ENCODE measurements at places on chromosomes 6 and 20.
A peak's percentile ranks its signal among the peaks of the same experiment; 100 is the strongest.

GRCh38 chr6:25169961-25170360, 109.2 kb upstream of the CARMIL1 start:
- DNase-seq, result no peak

DNA sequence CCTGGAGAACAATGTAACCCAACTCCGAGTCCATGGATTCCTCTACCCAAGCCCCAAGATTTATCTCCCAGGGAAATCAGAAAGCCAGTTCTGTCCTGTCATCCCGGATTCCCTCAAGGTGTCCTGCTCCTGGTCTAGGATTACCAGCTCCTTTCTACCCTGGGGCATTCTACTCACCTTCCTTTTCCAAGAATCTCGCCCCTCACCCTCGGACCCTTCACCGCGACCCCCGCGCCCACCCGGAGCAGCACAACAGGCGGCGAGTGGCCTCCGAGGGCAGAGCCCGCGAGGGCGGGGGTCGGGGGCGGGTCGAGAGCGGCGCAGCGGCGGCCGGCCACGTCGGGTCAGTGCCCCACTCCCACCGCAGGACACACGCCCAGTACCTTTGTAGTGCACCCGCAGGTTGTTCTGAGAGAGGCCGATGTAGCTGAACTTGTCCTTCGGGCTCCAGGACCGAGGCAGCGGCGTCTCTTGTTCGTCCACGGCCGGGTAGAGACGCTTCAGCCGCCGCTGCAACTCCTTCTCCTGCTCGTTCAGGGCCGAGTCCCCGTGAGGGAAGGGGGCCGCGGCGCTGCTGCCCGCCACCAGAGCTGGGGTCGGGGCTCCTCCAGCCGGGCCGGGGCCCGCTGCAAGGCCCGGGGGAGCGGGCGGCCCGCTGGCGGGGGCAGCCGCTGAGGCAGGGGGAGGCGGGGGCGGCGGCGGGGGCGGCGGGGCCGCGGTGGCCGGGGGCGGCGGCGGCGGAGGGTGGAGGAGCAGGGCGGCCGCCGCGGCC, 897 bp downstream of the RANBP9 start:
- no peak for DNase-seq

- peak; percentile 18 for DNase-seq
Measured at GRCh38 chr20:14334306-14334930, 3.0 kb downstream of the FLRT3 start.

- no peak for DNase-seq
Measured at GRCh38 chr20:33553516-33553915, 63.6 kb downstream of the CBFA2T2 start.

DNA sequence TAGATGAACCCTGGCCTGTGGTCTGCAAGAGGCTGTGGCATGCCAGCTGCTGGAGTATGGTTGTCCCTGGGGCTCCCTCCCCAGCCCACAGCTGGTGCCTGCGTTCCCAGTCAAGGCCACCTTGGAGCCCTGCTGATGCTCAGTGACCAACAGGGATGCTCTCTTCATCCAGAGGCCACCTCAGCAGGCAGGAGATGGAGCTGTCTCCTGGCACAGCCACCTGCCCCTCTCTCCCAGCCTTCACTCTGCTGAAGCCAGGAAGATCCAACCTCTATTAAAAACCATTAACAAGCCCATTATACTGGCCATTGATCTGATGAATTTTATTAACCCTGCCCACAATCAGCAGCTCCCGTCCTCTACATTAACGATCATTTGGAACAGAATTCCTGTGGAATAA, 40.4 kb downstream of the ADTRP start:
- DNase-seq, result no peak

DNA sequence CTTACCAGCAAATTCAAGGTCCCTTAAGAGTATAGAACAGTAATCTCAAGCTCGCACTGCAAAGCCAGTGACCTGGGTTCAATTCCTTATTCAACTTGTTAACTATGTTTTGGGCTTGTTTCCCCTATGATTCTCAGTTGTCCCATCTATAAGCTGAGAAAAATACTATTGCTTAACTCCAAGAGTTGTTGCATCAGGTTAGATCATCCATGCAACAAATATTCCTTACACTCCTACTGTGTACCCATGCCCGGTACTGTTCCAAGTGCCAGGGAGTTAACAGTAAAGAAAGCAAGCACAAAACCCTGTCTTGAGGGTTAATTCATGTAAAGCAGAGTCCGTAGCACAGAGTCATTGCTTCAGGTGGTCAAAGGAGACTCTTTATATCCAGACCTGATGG, 247.3 kb downstream of the MAFB start:
- DNase-seq, result no peak

- DNase-seq, result no peak
Measured at GRCh38 chr20:21693322-21693721, 12.1 kb upstream of the PAX1 start.

GRCh38 chr6:52127957-52128356, 40.5 kb upstream of the PKHD1 start:
- no peak for DNase-seq

DNA sequence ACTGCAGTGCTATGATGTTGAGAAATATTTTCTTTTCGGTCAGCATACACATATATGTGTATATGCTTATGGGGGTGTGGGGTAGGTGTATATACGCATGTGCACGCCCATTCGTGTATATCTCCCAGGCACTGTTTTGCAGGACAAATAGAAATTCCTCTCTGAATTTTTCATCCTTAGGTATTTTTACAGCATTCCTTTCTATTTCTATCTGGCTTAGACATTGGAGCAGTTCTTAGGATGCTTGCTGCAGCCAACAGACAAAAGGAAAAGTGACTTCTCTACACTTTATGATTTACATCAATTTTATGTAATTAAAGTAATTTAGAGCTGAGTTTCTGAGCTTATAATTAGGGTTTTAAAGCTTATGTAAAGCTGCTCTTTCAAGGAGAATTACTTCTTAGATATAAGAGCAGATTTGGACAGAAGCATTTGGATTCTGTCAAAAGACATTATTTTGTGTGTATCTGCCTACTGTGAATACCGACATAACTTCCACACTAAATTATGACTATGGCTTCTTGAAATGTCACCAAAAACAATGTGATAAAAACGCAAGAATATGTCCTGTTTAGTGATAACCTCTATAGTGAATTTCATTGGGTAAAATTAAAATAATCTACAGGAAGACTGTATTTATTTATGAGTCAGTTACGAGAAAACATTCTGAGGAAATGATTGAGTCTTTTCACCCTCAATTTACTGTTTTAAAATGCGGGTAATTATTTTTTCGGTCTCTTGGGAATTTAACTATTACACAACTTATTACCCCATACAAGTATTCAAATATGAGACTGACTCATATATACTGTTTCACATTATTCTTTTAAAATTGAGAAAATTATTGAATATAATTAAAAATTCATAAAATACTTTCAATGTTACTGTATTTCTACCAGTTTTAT, 21.3 kb upstream of the CEP43 start:
- DNase-seq, result no peak

GRCh38 chr6:168130697-168131371, 51.8 kb upstream of the FRMD1 start:
- DNase-seq, result no peak

DNA sequence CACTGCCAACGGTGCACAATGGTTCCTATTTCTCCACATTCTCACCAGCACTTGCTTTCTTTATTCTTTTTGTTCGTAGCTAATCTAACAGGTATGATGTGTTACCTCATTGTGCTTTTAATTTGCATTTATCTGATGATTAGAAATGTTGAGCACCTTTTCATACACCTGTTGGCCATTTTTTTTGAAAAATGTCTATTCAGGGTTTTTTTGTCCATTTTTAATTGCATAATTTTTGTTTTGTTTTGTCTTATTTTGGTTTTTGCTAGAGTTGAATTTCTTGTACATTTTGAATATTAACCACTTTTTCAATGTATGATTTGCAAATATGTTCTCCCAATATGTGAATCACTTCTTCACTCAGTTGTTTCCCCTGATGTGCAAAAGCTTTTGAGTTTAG, 150.6 kb downstream of the TENT5A start:
- DNase-seq, result no peak

GRCh38 chr6:47476781-47477496, 650 bp upstream of the CD2AP start:
- no peak for DNase-seq

GRCh38 chr6:35942355-35942754, 21.5 kb upstream of the SRPK1 start:
- no peak for DNase-seq

GRCh38 chr6:14882394-14883026, 363.4 kb upstream of the JARID2 start:
- DNase-seq, result no peak

- DNase-seq, result no peak
Measured at GRCh38 chr6:5992551-5993225, 14.0 kb downstream of the NRN1 start.

DNA sequence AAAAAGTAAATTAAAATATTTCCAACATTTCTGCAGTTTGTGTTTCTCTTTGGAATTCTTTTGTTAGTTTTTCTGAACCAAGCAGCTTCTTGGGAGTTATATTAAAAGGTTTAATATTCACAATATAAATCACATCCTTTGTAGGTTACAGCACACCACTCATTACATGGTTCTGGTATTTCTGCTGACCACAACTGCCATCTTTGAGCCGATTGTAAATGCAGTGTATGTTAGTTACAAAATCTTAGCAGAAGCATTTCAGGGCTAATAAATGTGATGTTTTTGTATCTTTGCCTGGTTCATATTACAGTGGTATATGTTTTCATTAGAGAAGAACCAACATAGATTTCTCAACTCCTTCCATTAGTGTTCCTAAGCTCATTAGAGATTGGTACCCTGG, 19.1 kb upstream of the TSHZ2 start:
- DNase-seq, result no peak

DNA sequence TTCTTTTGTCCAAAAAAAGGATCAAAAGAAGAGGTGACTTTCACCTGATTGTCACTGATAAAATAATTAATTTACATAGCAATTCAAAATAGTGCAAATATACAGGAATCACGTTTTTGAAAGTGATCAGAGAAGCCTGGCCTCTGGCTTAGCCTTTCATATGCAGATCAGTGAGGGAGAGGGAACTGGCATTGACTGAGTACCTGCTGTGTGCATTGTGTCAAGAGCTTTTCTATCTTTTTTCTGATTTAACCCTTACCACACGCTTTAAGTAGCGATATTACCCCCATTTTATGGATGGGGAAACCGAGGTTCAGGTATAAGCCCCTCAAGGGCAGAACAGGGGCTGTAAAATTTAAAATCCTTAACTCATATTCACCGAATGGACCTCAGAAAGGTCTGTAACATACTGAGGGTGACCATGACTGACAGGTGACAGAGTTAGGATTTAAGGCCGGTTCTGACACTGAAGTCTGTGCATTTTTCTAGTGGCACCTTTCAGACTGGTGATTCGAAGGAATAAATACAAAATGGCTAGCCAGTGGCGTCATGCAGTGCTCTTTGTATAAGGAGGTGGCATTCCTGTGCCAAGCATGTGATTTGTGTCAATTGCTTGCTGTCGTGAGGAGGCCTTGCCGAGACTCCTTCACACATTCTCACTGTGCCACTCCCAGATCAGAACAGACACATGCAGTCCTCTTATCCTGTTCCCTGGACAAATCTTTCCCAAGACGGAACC, 310.2 kb downstream of the TSHZ2 start:
- no peak for DNase-seq

DNA sequence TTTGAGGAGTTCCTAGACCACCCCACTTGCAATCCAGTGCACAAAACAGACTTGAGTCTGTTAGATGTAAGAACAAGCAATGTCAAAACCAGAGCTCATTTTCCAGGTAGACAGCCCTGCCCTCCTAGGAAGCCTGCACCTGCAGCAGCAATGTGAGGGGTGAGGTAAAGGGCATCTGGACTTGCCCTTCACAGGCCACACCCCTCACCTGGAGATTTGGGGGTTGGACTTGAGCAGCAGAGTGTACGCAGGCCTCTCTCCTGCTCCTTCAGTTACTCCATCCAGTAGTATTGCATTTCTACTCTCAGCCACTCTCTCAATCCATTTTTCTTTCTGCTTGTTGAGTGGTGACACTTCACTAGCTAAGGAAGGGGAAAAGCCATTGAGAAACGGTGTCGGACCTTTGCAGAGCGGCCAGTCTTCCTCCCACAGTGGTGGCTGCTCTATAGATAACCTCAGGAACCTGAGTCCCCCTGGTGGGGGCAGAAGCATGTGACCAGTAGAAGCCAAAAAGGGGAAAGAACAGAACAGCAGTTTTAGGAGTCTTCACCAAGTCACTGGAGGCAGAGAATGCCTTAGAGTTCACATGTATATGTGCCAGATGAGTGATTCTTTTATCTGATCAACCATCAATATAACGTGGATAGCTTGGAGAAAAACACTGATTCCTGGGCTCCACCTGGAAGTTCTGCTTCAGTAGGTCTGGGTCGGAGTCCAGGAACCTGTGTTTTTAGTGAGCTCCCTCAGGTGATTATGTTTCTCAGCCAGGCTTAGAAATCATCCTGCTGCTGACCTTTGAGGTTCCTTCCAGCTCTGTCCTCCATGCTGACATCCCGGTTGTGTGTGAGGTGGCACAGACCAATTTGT, 28.0 kb downstream of the ARFGEF2 start:
- DNase-seq, result no peak

DNA sequence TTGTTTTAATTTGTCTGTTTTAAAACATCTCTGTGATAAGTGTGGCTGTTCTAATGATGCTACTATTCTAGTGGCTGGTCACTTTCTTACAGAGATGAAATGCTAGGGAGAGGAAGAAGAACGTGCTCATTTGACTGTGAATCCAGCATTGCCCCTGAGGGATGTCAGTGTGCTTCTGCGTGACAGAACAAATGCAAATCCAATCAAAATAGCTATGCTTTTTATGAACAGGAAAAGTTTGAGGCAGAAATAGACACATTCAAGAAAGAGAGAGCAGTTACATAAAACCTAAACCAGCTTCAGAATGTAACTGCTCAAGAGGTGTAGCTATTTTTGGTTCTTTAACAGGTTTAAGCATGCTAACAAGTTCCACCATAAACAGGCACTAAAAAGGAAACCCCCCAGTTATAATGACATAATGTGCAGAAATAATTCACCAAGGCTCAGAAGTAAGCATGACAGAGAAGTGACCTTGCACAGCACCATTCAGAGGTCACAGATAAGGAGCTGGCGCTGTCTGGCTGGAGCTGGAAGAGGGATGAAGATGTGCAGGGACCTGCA, 385.3 kb downstream of the EPM2A start:
- no peak for DNase-seq

DNA sequence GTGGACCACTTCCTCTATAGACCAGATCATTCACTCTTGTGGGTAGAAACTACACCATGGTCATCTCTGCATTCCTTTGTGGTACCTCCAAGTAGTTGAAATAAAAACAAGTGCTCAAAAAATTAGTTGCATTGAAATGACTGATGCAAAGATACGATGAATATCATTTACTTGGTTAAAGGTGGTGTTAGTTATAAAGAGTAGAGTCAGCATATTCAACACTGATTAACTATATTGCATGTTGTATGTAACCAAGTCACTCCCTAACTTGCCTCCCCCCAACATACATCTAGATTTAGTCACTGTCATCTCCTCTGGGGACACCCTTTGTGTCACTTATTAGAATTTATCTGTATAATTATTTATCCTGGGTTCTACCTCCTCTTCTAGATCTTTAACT, 77.7 kb downstream of the SHLD1 start:
- DNase-seq, result no peak

GRCh38 chr6:108766419-108766818, 81.8 kb upstream of the ARMC2 start:
- DNase-seq, result no peak

GRCh38 chr6:5286780-5287179, 25.5 kb downstream of the FARS2 start:
- DNase-seq, result no peak

Data from smooth muscle cell of the brain vasculature (primary cell).